NCI-H446 treated with DMSO at 0.1 percent for 48 hours (cell line): ENCODE measurements at places on chromosomes 1 and 21.
A peak's percentile ranks its signal among the peaks of the same experiment; 100 is the strongest.

DNA sequence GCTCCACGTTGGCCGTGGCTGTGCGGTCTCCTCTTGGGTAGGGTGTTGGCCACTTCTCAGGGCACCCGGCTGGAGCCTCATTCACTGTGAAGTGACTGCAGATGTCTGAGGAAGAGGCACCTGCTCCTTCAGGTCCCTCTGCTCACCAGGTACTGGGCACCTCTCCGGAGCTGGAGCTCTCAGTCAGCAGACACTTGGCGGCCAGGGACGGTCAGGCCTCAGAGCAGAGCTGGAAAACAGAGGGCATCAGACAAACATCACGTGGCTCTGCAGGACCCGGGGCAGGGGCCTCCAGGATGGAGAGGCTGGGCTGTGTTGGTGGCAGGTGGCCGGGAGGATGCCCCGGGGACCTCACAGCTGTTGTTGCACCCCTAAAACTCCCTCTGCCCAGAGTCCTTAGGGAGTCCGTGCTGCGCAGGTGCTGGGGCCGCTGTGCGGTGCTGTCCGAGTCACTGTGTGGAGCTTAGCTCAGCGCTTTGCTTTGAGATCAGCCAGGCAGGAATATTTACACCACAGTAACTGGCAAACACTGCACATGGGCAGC lies 59.7 kb downstream of the SLX9 start:
- DNase-seq: no peak

DNA sequence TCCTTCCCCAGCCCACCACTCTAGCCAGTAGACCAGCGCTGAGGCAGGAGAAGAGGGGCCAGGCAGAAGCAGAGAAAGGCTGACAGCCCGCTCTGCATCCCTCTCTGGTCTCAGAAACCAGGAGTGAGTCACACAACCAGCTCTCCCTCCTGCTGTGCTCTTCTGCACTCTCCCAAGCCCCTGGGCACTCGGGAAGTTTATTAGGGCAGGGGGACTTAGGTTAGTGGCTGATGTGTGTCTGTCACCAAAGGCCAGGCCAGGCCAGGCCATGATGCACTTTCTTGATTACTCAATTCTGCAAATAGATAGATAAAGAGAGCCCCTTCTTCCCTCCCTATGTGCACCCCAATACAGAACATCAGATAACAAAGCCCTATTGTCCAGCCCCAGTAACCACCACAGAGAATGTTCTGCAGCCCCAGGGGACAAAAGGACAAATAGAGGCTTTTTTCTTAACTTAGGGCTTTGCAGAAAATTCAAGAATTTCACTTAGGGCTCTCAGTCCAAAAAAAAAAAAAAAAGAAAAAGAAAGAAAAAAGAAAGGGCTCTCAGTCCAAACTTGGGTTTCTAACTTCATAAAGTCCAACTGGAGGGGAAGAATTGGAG lies 52.9 kb upstream of the CNTN2 start:
- no peak for DNase-seq

GRCh38 chr1:7810395-7810794 lies 26.3 kb downstream of the PER3 start:
- DNase-seq: no peak

GRCh38 chr21:32256251-32256650 lies 22.6 kb downstream of the MIS18A start:
- no peak for DNase-seq

- DNase-seq: no peak
Observed at GRCh38 chr1:182169203-182169602, 107.7 kb upstream of the ZNF648 start.

- DNase-seq: peak; percentile 88
Observed at GRCh38 chr21:39387461-39388037, 38.7 kb upstream of the HMGN1 start.

DNA sequence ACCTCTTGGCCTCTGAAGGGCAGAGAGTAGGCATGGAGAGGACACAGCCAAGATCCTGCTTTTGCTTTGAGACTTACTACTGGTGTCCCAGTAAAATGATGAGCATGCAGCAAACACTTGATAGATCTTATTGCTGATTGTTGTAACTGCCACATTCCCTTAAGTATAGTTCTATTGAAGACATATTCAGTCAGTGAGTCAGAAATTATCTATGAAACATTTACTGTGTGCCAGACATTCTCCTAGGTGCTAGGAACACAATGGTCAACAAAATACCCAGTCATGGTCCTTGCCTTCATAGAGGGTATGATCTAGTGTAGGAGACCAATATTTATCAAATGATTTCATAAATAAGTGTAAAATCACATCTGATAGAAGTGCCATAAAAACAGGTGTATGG lies 13.6 kb downstream of the STYXL2 start:
- no peak for DNase-seq

DNA sequence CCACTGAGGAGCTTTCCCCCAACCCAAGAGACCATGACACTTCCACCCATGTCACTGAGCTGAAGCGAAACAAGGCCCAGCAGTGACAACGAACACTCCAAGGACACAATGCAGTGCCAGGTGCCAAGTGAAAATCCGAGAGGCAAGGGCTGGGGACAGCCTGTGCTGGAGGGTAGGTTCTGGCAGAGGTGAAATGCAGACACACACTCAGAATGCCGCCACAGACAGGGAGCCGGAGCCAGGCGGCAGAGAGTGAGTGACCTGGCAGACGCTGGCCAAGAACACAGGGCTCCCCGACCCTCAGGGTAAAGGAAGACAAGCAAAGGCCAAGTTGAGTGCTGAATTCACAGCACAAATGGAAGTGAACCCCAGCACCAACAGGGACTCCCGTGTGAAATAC lies 78.9 kb downstream of the CD46 start:
- DNase-seq: no peak

- no peak for DNase-seq
Observed at GRCh38 chr1:115555446-115555845, 86.3 kb upstream of the VANGL1 start.

GRCh38 chr21:26098772-26099397 lies 71.7 kb downstream of the APP start:
- no peak for DNase-seq

DNA sequence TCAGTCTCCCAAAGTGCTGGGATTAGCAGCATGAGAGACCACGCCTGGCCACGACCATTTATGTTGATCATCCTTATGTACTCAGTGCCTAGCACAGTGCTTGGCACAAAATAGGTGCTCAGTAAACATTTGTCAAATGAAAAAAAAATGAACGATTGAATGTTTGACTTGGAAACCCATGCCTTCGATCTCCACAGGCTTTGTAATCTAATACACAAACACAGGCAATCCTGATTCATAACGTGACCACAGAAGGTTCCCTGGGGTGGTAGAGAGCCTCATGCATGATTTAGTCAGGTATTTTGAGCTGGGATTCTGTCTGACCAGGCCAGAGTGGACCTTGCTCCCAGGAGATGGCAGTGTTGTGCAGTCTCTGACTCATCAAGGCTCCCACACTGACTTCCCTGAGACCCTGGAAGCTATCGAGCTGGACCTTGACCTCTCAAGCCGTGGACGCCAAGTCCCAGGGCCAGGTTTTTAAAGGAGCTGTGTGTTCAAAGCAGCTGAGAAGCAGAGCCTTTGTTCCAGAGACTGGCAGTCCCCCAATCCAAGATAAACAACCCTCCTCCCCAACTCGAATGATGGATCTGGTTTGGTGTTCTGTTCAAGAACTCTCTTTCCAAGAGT lies 81.1 kb downstream of the PGM1 start:
- peak; percentile 80 for DNase-seq

DNA sequence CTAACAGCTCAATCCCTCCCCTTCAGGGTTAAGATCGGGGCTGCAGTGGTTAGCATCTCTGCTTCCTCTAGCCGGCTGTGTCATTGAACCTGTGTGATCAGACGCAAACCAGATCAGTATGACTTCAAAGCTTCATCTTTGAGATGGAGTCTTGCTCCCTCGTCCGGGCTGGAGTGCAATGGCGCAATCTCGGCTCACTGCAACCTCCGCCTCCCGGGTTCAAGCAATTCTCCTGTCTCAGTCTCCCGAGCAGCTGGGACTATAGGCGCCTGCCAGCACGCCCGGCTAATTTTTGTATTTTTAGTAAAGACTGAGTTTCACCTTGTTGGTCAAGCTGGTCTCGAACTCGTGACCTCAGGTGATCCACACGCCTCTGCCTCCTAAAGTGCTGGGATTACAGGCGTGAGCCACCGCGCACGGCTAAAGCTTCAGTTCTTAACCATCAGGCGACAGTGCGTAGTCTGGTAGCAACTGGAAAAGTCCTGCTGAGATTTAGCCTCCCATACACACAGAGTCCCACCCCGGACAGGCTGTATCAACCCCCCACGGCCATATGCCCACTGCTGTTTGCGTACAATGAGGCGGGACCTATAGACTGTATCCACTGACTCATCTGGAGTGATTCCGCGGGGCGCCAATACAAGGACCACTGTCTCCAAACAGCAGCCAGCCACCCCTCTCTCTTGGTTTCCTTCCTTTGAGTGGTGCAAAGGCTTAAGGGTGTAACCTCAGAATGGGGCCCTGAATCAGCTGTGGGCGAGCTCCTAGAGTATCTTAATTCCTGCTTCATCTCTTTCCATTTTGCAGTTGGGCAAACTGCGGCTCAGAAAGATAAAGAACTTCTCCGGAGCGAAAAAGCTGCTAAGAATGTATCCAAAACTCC lies 23.3 kb downstream of the CELA3A start:
- peak; percentile 70 for DNase-seq

DNA sequence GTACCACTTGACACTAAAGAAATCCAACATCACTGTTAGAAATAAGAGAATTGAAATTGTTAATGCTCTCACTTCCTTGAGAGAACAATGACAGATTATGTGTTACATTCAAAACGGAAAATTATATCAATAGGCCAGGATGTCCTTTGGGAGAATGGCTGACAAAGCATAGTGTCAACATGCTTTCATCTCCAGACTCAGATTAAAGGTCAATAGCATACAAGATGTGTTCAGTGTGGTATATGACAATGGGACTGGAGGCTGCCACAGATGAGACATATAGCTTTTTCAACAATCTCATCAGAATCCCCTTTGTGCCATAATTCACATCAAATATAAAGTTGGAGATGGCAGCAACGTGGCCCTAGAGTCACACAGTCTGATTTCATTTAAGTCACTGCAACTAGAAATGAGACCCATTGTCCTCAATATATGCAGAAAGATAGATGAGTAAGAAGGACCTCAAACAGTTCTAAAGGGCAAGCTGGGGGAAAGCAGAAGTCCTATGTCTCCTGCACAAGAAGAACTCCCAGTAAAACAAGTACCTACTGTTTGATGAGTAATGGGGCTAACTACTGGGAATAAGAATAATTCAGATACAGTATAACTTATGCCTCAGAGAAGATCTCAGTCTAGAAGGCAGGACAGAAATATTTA lies 327.9 kb downstream of the TTLL7 start:
- DNase-seq: no peak

- DNase-seq: peak; percentile 55
Observed at GRCh38 chr1:209569455-209570207, 13.9 kb upstream of the CAMK1G start.

GRCh38 chr1:8816264-8816663 lies 1.2 kb downstream of the RERE start:
- DNase-seq: no peak

- no peak for DNase-seq
Observed at GRCh38 chr1:180299479-180300221, 69.6 kb downstream of the LHX4 start.

GRCh38 chr1:24364975-24365678 lies 46.0 kb downstream of the GRHL3 start:
- DNase-seq: no peak

DNA sequence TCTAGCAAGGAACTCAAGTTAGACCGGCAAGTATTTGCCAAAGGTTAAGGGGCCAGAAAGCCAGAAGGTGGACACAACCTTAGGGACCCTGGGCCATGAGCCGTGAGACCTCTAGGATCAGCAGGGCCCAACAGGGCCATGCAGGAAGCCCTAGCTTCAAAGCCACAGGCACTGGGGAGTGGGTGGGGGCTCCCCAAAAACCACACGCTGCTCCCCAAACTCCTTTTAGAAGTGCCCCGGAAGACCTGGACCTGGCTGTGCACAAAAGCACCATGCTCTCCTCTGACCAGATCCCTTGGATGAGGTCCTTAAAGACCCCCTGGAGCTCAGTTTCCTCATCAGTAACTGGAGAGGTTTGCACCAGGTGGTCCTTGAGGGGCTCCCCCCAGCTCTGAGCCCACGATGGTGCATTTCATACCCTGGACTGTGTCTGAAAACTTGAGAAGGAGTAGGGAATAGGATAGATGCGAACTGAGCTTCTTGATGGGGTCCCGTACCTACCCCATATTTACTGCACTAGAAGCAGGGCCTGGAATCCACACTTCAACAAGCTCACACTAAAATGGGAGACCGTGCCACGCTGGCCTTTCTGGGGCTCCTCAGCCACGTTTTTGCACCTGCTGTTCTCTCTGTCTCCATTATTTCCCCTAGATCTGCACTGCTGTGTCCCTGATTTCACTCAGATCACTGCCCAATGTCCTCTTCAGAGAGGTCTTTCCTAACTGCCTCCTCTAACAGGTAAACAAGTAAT lies 40.6 kb upstream of the LBR start:
- no peak for DNase-seq

DNA sequence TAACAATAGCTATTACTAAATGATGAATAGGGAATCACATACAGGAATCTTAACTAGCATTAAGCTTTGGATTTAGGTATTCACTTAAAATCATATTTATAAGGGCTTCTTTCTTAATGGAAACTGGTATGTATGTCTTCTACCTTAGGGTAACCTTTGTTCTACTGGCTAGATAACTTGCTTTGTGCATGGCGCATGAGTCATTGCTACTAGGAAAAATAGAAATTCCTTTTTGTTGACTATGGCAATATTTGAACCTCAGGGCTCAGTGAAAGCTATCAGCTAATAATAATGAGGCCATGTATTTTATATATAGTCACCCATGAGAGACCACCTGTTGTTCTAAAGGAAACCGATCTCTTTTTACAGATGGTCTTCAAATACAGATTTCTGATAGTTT lies 72.5 kb downstream of the RPS6KC1 start:
- no peak for DNase-seq

- DNase-seq: no peak
Observed at GRCh38 chr1:149977345-149977744, 33.2 kb downstream of the OTUD7B start.

DNA sequence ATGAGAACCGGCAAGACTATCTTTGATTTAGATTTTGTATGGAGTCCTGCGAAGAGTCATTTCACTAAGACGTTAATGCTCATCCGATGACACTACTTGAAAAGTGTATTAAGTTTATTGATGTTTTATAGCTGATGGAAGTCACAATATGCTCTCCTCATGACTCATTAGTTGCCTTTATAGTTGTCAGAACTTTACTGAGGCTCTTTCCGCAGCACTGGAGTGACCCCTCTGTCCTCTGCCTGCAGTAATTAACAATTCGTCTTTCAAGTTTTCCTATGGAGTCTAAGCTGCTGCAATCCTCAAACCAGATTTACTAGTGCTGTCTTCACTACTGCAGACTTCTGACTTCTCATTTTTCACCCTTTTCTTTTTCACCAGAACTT lies 853 bp downstream of the USP16 start:
- DNase-seq: no peak

DNA sequence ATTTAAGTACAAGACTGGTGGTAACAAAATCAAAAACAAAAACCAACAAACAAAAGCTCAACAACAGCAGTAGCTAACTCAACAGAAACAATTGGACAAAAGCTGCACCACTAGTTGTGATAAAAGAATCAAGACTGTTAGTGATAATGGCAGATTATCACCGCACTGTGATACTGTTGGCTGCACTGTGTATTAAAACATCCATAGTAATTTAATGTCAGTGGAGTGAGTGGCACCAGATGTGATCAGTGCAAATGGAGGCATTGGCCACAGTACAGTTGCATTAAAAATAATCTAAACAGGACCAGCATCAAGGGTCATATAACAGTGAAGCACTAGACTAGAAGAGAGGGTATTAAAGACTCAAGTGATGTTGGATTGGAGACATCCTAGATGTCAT lies 1341.3 kb downstream of the MRPL39 start:
- no peak for DNase-seq
